ENCODE measurements at places on chromosomes 2 and 18. TPM values are rescaled to one million over a fixed set of nuclear protein-coding genes. Genes with fewer than 3 reads are reported as not detected.

Gene ARID5A
- 238 TPM for total RNA-seq

Gene C18orf54
- total RNA-seq, result 0.99 TPM

Gene HADHB
- total RNA-seq, result 163 TPM

Gene MAP3K19
- total RNA-seq, result not detected

Gene COLEC12
- 24.9 TPM for total RNA-seq

Gene POTEF
- total RNA-seq, result not detected

Gene LCT
- not detected for total RNA-seq

Gene PNPT1
- total RNA-seq, result 15.8 TPM

Gene CAMKMT
- total RNA-seq, result 6.3 TPM

Gene TMEM247
- not detected for total RNA-seq

Gene MRO
- 0.83 TPM for total RNA-seq
